Activated B cell treated with CpG ODN at 0.5 μM for 24 hours (primary cell): ENCODE measurements at places on chromosomes 11 and 22. TPM values are rescaled to one million over a fixed set of nuclear protein-coding genes. Genes with fewer than 3 reads are reported as not detected.

CABP4 gene
- total RNA-seq: 2.1 and 3.0 TPM in 2 replicates

PRODH gene
- not detected in 2 replicates for total RNA-seq

OR52H1 gene
- 0.20 and 0.22 TPM in 2 replicates for total RNA-seq

NECTIN1 gene
- total RNA-seq: 36.4 and 36.7 TPM in 2 replicates

TIMP3 gene
- total RNA-seq: not detected in 2 replicates

RHOD gene
- 0.32 TPM in 1 of 2 replicates, not detected in the other for total RNA-seq

MMP8 gene
- total RNA-seq: not detected in 2 replicates

ABCC8 gene
- not detected in 2 replicates for total RNA-seq

CCDC116 gene
- total RNA-seq: 1.0 and 1.2 TPM in 2 replicates

NLRX1 gene
- total RNA-seq: 9.8 TPM in 2 replicates

RPS25 gene
- total RNA-seq: 2,191 and 2,534 TPM in 2 replicates

B4GAT1 gene
- total RNA-seq: 1.9 TPM in 2 replicates

OR52I1 gene
- not detected in 2 replicates for total RNA-seq

MCAM gene
- total RNA-seq: 0.15 and 0.20 TPM in 2 replicates

OSBPL5 gene
- not detected in 2 replicates for total RNA-seq

ZP1 gene
- total RNA-seq: not detected in 2 replicates

MRGPRF gene
- not detected in 2 replicates for total RNA-seq

TSPAN18 gene
- total RNA-seq: 2.8 and 3.0 TPM in 2 replicates

- no peak overlapping the region for H3K27ac ChIP-seq
- no peaks in the 10 kb centered on the region for H3K36me3 ChIP-seq
- no peak for DNase-seq
- no peaks in the 10 kb centered on the region for H3K4me1 ChIP-seq
Observed at GRCh38 chr11:86938900-86939880, 16.0 kb downstream of the FZD4 start.

DNA sequence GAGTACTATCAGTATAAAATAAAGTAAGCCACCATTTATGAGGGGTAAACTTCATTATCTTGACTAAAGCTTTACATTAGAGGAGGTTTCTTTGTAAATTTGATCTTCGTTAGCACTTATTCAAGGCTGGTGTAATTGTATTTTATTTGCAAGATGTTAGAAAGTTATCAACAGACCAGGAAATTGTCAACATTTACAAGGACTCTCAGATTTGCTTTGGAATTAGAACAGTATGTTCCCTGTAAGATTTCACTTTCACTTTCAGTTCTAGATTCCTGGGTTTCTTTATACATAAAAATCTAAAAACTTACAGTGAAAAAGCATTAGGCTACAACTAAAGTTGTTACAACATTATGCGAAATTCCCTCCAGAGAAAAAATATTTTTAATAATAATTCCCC lies 4.6 kb upstream of the BIRC3 start:
- H3K4me1 ChIP-seq: peaks cover 77% of the 10 kb centered on the region
- peaks cover 6% of the 10 kb centered on the region for H3K36me3 ChIP-seq
- no peak overlapping the region for H3K4me3 ChIP-seq
- no peak for DNase-seq
- no peaks in the 10 kb centered on the region for H3K27me3 ChIP-seq

- peaks cover 24% of the 10 kb centered on the region for H3K4me1 ChIP-seq
- H3K27ac ChIP-seq: no peak within 1 kb of the TSS
- H3K36me3 ChIP-seq: peaks cover 6% of the 10 kb centered on the region
Observed at GRCh38 chr11:299081-299891, at the start of gene IFITM5. IFITM5 (minus strand) TSS chr11:299526; CDS start chr11:299490, 36 bp downstream.

GRCh38 chr11:122103726-122104125 lies 12.3 kb downstream of the BLID start:
- DNase-seq: no peak
- H3K27me3 ChIP-seq: peaks cover 22% of the 10 kb centered on the region
- no peak overlapping the region for H3K4me3 ChIP-seq
- peaks cover 11% of the 10 kb centered on the region for H3K4me1 ChIP-seq

DNA sequence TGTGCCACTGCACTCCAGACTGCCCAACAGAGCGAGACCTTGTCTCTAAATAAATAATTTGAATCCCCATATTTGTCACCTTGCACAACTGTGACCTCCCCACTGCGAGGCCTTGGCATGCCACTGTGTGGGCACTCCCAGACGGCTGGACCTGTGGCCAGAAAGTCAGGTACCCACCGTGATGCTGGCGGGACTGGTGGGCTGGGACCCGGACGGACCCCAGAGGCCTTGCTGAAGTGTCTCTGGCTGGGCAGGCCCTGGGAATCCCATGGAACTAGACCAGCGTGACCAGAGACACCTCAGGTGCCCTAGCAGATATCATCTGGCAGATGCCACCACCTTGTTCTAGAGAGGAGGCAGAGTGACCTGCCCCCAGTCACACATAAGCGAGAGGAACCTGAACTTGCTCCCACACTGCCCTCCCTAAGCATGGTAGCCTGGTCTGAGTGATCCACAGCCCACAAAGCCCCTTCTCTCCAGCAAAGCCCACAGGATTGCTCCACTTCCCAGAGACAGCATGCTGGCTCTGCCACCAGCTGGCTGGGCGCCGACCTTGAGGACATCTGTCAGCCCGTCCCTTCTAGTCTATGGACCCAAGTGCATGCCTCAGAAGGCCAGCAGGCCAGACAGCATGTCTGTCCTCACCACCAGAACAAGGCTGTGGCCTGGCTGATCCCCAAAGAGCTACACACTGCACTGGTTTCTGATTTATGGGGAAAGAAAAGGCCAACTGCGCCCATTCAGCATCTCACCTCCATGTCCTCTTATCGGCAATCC lies 9.5 kb downstream of the MACROD1 start:
- H3K36me3 ChIP-seq: no peaks in the 10 kb centered on the region
- DNase-seq: no peak
- H3K4me3 ChIP-seq: no peak overlapping the region
- H3K27ac ChIP-seq: no peak overlapping the region
- H3K27me3 ChIP-seq: peaks cover 7% of the 10 kb centered on the region

GRCh38 chr22:22215659-22216449 lies 28.7 kb upstream of the VPREB1 start:
- no peak overlapping the region for H3K4me3 ChIP-seq
- no peak for DNase-seq
- H3K27me3 ChIP-seq: no peaks in the 10 kb centered on the region

DNA sequence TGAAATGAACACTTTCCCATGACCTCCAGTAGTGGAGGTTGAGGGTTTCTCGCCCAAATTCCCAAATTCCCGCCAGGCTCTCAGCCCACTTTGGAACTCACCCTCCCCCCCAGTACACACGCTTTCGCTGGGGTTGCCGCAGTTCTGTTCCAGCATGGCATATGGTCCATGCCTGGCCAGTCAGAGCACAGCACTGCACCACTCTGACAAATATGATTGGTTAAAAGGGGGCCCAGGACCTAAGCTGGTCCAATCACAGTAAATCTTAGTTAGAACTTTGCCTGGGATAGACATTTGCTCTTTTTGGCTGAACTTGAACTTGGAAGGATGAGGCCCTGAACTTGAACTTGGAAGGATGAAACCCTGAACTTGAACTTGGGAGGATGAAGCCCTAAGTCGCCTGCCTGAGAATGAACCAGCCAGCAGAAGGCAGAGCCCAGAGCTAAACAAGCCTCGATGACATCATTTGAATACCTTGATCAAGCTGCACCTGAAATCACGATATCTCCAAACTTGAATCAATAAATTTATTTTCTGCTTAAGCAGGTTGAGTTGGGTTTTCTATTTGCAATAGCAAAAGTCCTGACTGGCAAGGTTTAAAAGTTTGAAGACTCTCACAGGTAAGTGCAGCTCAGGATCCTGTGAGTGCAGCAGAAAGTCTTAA lies 12.6 kb upstream of the SSTR3 start:
- H3K4me3 ChIP-seq: peak overlapping the region; percentile 73
- no peak for DNase-seq
- peaks cover 92% of the 10 kb centered on the region for H3K4me1 ChIP-seq
- H3K27me3 ChIP-seq: no peaks in the 10 kb centered on the region
- peaks cover 54% of the 10 kb centered on the region for H3K36me3 ChIP-seq
- H3K27ac ChIP-seq: peak overlapping the region; percentile 99

DNA sequence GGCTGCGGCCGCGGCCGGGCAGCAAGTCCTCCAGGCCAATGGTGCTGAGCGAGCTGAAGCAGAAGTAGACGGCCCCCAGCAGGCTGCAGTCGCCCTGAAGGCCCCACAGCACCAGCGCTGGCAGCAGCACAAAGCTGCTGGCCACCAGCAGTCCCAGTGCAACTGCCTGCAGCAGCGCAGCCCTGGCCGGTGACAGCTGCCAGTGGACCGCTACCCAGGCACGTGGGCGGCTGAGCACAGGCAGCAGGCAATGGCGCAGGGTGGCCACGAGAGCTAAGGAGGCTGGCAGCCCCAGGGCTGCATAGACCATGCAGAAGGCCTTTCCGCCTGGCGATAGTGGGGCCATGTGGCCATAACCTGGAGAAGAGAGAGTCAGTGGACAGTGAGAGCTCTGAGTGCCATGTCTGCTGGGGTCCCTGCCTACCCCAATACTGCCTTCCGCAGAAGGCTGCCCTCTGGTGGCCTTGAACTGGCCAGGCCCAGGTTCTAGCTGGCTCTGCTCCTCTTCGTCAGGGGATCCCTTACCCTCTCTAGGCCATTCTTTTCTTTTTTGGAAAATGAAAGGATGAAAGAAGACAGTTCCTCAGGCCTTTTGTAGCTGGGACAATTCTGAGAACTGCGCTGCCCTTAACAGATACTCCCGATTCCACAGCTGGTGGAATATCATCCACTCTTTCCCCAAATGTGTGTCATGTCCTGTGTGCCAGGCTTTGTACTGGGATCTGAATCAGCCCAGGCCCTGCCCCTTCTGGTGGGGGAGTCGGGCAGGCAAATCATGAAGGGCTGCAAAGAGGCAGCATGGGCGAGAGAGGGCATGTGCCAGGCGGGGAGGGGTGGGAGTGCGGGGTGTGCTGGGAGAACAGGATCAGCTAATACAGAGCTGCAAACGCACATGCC lies 1.8 kb downstream of the KCNK7 start:
- no peaks in the 10 kb centered on the region for H3K27me3 ChIP-seq
- H3K4me1 ChIP-seq: peaks cover 23% of the 10 kb centered on the region
- no peak for DNase-seq
- H3K4me3 ChIP-seq: no peak overlapping the region
- no peak overlapping the region for H3K27ac ChIP-seq

DNA sequence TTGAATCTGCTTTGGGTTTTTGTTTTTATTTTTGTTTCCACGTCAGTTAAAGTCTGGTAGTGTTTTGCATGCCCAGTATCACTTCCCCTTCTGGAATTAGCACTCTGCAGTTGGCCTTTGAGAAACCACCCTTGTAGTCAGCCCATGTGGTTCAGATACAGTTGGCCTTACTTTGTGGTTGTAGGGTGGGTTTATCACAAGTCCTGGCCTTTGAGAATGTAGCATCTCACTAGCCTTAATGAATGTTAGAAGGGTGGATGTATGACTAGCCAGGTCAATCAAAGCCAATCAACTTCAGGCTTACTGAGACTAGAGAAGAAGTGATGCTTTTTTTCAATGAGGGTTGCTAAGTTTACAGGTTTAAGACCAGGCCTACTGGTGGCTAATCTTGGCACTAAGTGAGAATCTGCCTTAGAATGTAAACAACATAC lies 19.8 kb downstream of the ARL14EP start:
- H3K36me3 ChIP-seq: peaks cover 18% of the 10 kb centered on the region
- H3K4me3 ChIP-seq: peak overlapping the region; percentile 6
- H3K4me1 ChIP-seq: peaks cover 38% of the 10 kb centered on the region
- H3K27me3 ChIP-seq: no peaks in the 10 kb centered on the region
- H3K27ac ChIP-seq: peak overlapping the region; percentile 72

GRCh38 chr11:47132490-47132889 lies 44.2 kb downstream of the ARFGAP2 start:
- no peaks in the 10 kb centered on the region for H3K4me1 ChIP-seq
- DNase-seq: no peak
- no peak overlapping the region for H3K27ac ChIP-seq
- H3K36me3 ChIP-seq: peaks cover 6% of the 10 kb centered on the region

- H3K4me3 ChIP-seq: no peak overlapping the region
- H3K4me1 ChIP-seq: no peaks in the 10 kb centered on the region
- no peaks in the 10 kb centered on the region for H3K27me3 ChIP-seq
- H3K36me3 ChIP-seq: no peaks in the 10 kb centered on the region
Observed at GRCh38 chr11:82012276-82012675, 721.4 kb downstream of the FAM181B start.

DNA sequence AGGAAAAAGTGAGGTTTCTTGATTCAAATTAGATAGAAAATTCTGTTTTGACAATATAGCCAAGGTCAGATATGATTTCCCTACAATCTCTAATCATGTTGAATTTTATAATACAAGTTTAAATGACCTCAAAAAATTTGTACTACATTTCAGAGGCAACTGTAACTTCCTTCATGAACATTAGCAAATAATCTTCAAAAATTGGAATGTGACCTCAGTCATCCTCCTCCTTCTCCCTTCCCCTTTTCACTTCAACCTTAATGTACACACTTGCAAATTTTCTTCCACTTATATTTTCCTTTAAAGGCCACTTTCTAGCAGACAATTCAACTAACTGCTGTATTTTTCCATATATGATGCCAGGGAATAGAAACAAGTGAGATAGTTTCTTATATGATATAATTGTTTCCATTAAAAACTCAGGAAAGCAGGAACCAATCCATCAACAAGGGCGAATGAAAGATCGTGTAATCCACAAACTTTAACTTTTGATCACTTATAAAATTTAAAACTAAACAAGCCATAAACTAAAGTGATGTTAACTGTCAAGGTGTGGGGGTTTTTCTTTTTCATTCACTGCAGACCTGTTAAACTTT lies 60.3 kb downstream of the MAML2 start:
- H3K27ac ChIP-seq: no peak overlapping the region
- H3K27me3 ChIP-seq: no peaks in the 10 kb centered on the region
- peaks cover 24% of the 10 kb centered on the region for H3K36me3 ChIP-seq
- no peak for DNase-seq
- no peak overlapping the region for H3K4me3 ChIP-seq

DNA sequence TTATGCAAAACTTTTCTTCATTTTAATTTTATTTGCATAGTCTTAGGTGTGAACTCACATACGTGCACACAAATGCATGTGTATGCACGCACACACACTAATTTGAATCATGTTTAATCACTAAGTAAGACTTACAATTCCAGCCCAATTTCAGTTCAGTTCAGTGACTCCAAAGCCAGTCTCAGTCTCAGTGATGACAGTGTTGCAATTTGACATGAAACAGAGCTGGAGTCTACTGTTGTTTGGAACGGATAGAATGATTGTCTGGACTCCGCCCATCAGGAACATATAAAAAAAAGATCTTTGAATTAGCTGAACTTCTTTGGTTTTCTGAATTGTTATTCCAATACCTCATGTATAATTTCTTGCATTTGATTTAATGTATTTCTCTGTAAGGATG lies 14.9 kb upstream of the OR51S1 start:
- no peaks in the 10 kb centered on the region for H3K4me1 ChIP-seq
- no peak overlapping the region for H3K27ac ChIP-seq
- H3K36me3 ChIP-seq: no peaks in the 10 kb centered on the region
- no peaks in the 10 kb centered on the region for H3K27me3 ChIP-seq
- DNase-seq: no peak

DNA sequence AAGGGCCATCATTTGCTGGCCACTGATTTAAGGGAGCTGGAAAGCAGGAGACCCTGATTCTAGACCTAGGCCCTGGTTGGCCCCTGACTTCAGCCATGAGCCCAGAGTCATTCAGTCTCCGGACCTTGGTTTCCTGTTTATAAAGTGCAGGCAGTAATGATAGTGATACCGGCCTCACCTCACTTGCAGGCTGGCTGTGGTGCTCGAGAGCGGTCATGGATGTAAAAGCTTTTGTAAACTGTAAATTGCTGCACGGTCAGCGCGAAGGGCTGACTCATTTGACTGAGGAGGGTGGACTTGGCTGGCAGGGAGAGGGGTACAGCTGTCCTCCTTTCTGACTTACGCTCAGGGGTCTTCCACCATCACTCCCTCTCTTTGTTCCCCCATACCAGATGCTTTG lies 37.4 kb downstream of the FBLN1 start:
- H3K27ac ChIP-seq: no peak overlapping the region
- H3K27me3 ChIP-seq: no peaks in the 10 kb centered on the region
- no peak overlapping the region for H3K4me3 ChIP-seq
- H3K4me1 ChIP-seq: peaks cover 19% of the 10 kb centered on the region
- no peak for DNase-seq
- H3K36me3 ChIP-seq: no peaks in the 10 kb centered on the region
